ENCODE measurements at places on chromosomes 3 and 15.

- no peak for DNase-seq
Measured at GRCh38 chr3:117752984-117753717, 1043.6 kb downstream of the TUSC7 start.

DNA sequence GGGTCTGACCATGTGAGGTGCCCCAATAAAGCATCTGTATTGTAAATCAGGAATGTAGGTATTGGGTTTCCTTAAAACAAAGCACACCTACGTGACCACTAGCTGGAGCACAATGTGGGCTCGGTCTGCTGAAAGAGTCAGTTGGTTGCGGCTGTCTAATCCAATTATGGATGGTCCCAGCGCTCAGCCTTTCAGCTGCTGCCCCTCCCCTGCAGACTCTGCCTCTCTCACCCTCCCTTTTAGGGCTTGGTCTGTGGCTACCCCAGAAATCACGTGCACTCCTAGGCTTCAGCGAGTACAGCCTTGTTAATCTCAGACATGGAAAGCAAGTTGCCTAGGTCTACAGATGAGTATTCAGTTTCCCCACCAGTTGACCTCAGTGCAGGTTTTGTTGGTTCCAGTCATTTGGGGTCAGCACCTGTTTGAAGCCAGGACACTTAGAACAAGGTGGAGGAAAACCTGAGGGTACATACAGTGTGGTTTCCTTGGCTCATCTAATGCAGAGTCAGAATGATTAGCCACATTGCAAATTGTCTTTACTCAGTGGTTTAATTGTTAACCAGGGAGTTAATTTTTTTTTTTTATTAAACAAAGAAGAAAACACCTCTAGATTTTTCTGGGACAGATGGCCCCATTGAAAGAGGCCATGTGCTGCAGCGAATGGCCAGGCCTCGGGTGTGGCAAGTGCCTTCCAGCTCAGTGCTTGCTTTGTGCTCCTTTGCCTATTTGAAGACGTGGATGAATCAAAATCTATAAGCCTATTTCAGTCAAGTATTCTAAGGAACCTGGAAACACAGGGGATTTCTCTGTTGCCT is 137.7 kb downstream of the IGF1R start:
- DNase-seq, result no peak

DNA sequence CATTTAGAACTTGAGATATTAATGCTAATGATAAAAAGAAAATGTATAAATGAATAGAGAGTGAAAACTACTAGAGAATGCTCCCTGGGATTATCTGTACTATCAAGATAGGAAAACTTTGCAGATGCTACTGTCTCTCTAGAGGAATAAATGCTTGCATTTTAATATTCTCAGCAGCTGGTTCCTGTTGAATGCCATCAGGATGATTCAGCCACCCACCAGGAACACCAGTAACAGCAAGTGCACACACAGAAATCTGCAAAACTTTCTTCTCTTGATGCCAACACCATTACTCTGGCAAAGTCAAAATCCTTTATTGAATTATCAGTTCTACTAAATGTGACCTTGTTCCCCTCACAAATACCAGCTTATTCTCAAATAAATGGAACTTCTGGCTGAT is 148.4 kb downstream of the TIGIT start:
- DNase-seq, result no peak

GRCh38 chr15:82851981-82852511 is 42.6 kb downstream of the WHAMM start:
- no peak for DNase-seq

Data from activated T-cell treated with anti-CD3 and anti-CD28 coated beads, Interleukin-2, amount 50 U/mL, for 1 hour (primary cell).